ENCODE measurements at places on chromosomes 13 and 19.

DNA sequence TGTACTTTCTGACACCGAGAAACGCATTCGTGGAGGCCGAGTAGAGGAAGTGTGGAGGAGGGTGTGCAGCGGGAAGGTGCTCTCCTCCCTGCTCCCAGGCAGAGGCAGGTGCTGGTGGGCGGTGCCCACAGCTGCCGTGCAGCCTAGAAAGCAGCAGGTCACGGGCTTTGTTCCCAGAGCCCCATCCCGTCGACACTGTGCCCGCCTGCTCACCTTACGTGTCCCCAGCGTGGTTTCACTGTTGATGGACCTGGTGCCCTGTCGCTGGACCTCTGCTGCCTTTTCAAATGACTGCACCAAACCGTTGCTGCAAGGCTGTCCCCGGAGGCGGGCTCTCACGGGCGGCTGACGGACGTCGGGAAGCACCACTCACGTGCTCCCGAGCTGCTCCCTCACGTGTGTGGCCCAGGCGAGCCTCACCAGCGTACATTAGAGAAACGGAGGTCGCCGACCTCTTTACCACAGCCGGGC is 20.8 kb downstream of the PLEKHJ1 start:
- no peak for DNase-seq

DNA sequence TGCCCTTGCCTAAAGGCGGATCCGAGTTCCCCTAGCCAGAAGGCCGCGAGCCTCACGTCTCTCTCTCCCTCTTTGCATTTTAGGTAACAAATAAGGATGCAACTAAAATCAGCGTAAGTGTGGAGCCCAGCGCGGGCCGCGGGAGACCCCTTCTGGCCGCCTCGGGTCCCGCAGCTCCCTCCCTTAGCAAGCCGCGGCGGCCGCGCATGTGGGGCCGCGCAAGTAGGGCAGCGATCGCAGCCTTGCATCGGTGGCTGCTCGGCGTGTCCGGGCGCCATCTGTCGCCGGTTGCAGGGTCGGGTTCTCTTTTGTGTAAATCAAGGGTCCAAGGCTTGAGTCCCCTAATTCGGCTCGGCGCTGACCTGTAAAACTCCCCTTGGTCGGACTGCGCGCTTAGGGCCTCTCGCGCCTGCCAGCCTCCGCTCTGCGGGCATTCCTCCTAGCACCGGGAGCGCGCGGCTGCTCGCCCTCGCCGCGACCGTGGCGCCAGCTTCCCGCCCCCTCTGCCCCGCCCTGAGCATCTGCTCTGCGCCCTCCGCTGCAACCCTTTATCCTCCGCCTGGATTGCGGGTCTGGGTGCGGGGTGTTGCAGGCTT is 2.7 kb downstream of the VSTM2B start:
- DNase-seq, result no peak

DNA sequence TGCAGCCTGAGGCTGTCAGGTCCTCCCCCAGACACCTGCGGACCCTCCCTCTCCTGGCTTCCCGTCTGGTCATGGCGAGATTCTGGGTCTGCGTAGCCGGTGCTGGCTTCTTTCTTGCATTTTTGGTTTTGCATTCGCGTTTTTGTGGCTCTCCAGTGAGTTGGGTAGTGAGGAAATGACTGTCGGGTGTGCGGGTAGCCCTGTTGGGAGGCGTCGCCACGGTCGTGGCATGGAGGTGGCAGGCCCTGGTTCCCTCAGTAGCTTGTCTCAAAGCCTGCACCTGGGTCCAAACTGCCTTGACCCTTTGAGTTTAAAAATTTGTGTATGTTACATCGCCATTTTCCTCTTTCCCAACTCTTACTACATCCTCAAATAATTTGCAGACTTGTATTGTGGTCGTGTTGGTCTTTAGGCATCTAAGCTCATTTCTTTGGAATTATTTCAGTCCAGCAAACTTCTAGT is 344 bp downstream of the NHLRC3 start:
- DNase-seq, result no peak

GRCh38 chr13:59568306-59568705 is 595.4 kb downstream of the DIAPH3 start:
- DNase-seq, result no peak

DNA sequence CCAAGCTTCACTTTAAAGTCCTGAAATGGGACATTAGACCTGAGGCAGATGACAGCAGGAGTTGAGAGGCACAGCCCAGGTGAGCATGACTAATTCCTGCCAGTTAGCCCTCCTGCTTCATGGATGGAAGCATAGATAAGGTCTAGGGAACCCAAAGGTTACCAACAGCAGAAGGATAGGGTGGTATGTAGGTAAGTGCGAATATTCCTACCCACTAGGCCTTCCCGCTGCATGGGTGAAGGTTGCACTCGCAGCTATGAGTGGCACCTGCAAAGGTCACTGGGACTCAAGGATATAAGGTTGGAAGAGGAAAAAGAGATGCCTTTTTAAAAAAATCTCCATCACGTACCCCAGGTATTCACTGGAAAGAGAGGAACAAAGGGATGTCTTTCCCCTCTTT is 12.2 kb upstream of the MLLT1 start:
- no peak for DNase-seq

DNA sequence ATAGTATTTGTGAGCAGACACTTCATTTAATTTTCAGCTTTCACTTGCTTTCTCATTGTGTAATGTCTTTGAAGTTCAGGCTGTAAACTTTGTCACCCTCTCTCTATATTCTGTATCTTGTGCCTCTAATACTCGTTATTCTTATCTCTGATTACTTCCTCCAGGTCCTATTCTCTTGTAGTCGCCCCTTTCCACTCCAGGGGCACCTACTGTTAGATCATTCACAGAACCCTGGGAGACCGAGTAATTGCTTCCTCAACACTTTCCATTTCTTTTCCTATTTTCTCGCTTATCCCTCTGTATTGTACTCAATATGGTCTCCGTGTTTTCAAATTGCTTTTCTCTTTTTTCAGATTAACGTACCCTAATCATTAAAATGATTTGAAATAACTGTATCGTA is 93.9 kb upstream of the TDRD3 start:
- no peak for DNase-seq

GRCh38 chr19:38043649-38044144 is 136.7 kb downstream of the SIPA1L3 start:
- DNase-seq, result no peak

- DNase-seq, result no peak
These were observed 24.3 kb downstream of the COL4A2 start for GRCh38 chr13:110331362-110331761.

- no peak for DNase-seq
These were observed 40.1 kb downstream of the ZC3H13 start for GRCh38 chr13:46012404-46012803.

- no peak for DNase-seq
These were observed 60.2 kb upstream of the KL start for GRCh38 chr13:32955881-32956594.

DNA sequence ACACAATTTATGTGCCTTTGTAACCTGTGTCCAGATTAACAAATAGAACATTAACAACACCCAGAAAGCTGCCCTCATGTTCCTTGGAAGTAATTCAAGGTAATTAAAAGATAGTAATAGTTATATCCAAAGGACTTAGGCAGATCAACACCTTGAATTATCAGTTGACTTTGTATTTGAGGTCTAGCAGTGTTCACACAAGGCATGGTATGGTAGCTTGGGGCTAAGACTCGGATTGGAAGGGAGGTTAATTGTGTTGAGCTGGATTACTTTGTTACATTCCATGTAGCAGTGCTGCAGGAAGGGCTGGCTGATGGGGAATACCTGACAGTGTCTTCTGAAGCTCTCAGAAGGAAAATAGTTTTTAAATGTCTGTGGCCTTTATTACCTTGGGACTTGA is 16.8 kb downstream of the SLC25A15 start:
- no peak for DNase-seq

DNA sequence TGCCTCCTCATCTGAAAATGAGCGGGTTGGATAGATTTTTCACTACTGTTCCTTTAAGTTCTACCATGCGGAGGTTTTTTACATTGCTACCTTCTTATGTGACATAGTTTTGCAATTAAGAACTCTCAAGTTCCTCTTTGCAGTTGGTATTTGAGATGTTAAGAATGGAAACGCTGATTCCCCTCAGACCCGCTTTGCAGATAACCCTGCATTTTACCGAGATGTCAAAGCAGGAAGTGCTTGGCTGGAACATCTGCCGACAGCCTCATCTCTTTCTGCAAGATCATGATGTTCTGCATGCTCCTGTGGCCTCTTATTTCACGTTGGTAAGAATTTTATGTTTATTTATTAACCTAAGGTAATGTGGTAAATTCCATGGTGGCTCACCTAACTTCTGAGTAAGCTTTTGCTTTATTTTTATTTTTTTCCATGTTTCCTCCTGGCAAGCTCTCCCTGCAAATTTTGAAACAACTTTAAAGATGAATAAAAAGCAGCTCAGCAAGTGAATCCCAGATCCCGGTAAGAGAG is 22.5 kb downstream of the PABPC3 start:
- no peak for DNase-seq

DNA sequence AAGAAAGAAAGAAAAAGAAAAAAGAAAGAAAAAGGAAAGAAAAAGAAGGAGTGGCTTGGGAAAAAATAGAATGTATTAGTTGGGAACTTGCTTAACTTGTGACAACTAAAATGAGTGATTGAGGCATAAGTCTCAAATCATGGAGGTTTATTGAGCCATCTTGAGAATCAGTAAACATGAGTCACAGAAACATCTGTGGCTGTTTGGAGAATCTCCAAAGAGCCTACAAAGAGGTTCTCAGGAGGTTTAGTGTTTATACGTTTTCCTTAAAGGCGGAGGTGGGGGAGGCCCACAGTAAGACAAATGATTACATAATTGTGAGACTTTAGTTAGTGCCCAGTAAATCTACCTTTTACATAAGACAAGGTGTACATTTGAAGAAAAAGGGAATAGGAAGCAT is 38.6 kb downstream of the WDR87 start:
- DNase-seq, result no peak

- DNase-seq, result peak; percentile 30
These were observed 41.9 kb downstream of the CERS4 start for GRCh38 chr19:8251025-8251472.

GRCh38 chr13:21719463-21719862 is 48.6 kb downstream of the FGF9 start:
- no peak for DNase-seq

DNA sequence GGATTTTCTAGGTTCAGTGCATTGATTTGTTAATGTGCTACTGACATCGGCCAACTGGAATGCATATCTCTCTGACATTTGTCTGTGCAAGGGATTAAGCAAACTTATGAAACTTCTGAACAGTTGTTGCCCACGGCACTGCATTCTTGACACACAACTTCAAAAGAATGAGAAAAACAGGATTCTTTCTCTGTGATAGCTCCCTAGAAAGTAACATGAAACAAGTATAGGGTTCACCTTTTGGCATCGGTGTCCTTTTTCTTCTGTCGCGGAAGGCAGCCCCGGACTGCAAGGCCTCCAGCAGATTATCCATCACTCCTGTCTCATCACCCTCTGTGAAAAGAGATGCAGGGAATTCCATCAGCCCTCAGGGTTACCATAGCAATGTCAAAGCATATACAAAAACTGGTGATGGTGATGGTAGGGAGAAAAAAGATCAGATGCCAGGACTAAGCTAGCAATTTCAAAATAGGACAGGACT is 389.2 kb downstream of the DIAPH3 start:
- DNase-seq, result no peak

- DNase-seq, result no peak
These were observed 62.1 kb downstream of the ARHGEF7 start for GRCh38 chr13:111177081-111177711.

- no peak for DNase-seq
These were observed 5.9 kb downstream of the VAV1 start for GRCh38 chr19:6778386-6778785.

- DNase-seq, result no peak
These were observed 12.1 kb upstream of the SCEL start for GRCh38 chr13:77523386-77523785.

DNA sequence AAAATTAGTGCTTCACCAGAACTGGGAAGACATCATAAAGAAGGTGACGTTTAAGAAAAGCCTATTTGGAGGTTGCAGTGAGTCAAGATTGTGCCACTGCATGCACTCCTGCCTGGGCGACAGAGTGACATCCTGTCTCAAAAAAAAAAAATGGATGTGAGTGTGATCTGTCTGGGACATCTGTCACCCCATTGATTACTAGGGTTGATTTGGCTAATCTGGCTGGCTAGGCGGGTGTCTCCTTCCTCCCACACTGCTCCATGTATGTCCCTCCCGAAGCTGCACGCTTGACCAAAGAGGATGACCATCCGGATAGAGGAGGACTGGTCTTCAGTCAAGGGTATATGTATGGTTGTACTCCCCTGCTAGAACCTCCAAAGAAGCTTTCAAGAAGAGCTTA is 2.6 kb downstream of the GTF2F2 start:
- no peak for DNase-seq

GRCh38 chr19:55265173-55265572 is 6.4 kb upstream of the PPP6R1 start:
- DNase-seq, result no peak

GRCh38 chr19:4754248-4754647 is 30.6 kb upstream of the DPP9 start:
- no peak for DNase-seq

- DNase-seq, result no peak
These were observed 62.0 kb downstream of the SLC15A1 start for GRCh38 chr13:98690348-98691022.

DNA sequence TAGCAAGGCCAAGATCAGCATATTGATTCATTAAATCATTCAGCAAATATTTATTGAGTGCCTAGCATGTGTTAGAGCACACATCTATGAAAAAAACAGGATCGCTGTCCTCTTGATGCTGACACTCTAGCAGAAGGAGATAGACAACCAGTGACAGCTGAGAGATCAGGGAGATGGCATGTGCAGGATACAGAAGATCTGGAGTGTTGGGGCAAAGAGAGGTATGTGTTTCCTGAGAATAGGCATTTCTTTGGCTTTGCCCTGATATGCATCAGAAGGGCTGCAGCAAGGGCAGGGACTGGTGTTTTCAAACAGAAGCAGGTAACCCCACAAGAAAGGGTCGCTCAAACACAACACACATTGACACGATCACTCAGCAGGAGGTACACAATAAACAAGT is 423.4 kb downstream of the FOXO1 start:
- no peak for DNase-seq

GRCh38 chr19:1435378-1435989 is 2.7 kb upstream of the RPS15 start:
- DNase-seq, result no peak

GRCh38 chr19:44113138-44113783 is at the start of gene ZNF225:
Gene ZNF225 (plus strand): TSS chr19:44113399. CDS start chr19:44115828, 2,429 bp downstream.
- DNase-seq, result peak; percentile 89

- DNase-seq, result no peak
These were observed 111.8 kb downstream of the SGCG start for GRCh38 chr13:23292586-23292985.

- no peak for DNase-seq
These were observed 8.8 kb upstream of the RLN3 start for GRCh38 chr19:14019100-14019499.
